ENCODE measurements at places on chromosomes 12 and 14. TPM values are rescaled to one million over a fixed set of nuclear protein-coding genes. Genes with fewer than 3 reads are reported as not detected.
A peak's percentile ranks its signal among the peaks of the same experiment; 100 is the strongest.

P2RX2 gene
- total RNA-seq = not detected

ADAM21 gene
- total RNA-seq = not detected

GRCh38 chr12:3275171-3276041 is 198.2 kb downstream of the TSPAN9 start:
- DNase-seq = peak; percentile 84

DNA sequence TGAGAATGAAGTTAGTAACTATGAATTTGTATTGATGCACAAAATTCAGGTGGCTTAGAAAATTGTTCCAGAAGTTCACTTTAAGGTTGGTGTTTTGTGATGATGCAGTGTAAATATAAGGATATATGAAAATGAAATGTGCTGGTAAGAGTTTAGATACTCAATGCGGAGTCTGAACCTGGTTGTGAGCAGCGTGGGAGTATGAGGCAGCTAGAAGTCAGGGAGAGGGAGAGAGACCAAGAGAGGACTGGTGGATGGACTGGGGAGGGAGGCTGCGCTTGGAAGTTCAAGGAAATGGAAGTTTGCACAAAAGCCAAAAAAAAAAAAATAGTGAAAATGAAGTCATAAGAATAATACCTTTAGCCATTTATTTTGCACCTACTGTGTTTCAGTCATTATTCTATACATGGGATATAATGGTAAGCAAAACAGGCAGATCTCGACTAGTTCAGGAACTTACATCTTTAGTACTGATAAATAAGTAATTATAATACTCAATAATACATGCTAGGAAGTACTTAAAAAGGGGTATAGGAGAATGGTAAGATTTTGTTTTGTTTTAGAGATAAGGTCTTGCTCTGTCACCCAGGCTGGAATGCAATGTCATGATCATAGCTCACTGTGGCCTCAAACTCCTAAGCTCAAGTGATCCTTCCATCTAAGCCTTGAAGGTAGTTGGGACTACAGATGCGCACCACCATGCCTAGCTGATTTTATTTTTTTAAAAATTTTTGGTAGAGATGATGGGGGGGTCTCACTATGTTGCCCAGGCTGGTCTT is 10.0 kb upstream of the RAB21 start:
- DNase-seq = no peak

DNA sequence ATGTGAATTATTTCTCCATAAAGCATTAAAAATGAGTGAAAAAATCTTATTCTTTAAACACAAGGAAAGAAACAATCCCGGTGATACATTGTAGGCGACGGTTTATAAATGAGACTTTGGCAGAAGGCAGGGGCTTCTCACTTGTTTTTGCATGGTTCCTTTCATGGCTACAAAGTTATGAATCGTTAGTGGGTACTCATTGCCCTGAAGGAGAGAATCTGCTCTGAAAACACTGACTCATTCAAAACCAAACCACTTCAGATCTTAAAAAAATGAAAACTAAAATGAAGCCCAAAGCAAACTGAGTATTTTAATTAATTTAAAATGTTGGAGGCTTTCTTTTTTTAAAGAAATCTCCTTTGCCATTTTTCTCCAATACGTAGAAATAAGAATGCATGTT is 41.4 kb upstream of the AMIGO2 start:
- no peak for DNase-seq

DNA sequence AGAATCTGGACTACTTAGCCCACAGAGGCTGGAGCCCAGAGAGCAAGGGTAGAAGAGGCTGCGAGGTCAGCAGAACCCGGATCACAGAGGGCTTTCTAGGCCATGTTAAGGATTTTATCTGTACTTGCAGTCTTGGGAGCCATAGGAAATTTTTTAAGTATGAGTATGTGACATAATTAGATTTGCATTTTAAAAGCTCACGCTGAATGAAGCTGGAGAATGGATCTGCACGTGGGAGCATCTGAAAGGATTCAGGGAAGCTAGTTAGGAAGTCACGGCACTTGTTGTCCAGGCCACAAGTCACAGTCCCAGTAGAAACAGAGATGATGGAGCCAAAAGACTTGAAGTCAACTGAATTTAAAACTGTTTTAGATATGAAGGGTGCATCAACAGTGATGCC is 14.1 kb downstream of the CORO1C start:
- DNase-seq = no peak

- no peak for DNase-seq
These were observed 41.7 kb downstream of the TSPAN19 start for GRCh38 chr12:84994426-84994825.

- DNase-seq = no peak
These were observed 13.1 kb downstream of the DACT1 start for GRCh38 chr14:58650857-58651256.

Data from endothelial cell (in vitro differentiated cells).